Right cardiac atrium (tissue), 5 donors: ENCODE measurements at places on chromosomes 6 and 20. TPM values are rescaled to one million over a fixed set of nuclear protein-coding genes. Genes with fewer than 3 reads are reported as not detected.

GRCh38 chr6:122049341-122049740, 350.1 kb upstream of the HSF2 start:
- DNase-seq, result no peak

DNA sequence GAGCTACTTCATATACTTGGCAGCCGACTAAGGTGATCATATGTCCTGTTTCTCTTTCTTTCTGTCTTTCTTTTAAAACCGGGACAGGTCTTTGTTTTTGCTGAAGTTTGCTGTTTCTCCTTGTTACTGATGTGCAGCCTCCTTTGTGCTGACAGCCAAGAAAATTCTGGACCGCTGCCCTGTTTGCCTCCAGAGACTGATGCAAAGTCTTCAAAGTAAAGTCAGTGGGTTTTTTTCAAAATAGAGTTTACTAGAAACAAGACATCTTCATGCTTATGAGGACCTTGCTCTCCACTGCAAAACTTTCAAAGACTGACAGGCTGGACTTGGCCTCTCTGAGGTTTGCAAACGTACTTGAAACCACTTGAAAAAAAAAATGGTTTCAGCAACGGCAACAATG, 510.5 kb upstream of the MAP3K7 start:
- peak; percentile 39 for DNase-seq

GRCh38 chr6:89348372-89348771, 4.2 kb downstream of the UBE2J1 start:
- DNase-seq, result no peak

Gene SMLR1
- not detected for total RNA-seq

GRCh38 chr6:130967502-130968445, 95.3 kb downstream of the EPB41L2 start:
- DNase-seq, result no peak

Gene C20orf202
- 0.31 TPM for total RNA-seq
